ENCODE measurements at places on chromosomes 11 and 22.

DNA sequence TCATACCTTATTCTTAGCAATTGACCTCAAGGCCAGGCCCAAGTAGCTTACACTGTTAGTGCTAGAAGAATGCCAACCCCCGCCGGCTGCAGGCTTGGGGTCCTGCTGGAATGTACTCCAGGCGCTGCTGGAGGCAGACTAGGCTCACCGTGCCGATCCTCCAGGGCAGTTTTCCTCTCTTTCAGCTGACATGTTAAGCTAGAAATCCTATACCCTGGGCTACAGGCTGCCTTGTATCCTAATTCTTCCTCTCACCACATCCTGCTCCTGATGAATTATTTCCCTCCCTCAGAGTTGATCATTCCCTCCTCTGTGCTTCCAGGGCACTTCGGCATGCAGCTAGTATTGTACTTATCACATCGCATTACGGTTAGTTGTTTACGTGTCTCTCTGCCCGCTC, 3.4 kb downstream of the SPTBN2 start:
- no peak for DNase-seq

GRCh38 chr11:68002938-68003845, 705 bp downstream of the UNC93B1 start:
- DNase-seq = no peak

GRCh38 chr22:49066619-49067018, 761.1 kb downstream of the BRD1 start:
- DNase-seq = no peak

DNA sequence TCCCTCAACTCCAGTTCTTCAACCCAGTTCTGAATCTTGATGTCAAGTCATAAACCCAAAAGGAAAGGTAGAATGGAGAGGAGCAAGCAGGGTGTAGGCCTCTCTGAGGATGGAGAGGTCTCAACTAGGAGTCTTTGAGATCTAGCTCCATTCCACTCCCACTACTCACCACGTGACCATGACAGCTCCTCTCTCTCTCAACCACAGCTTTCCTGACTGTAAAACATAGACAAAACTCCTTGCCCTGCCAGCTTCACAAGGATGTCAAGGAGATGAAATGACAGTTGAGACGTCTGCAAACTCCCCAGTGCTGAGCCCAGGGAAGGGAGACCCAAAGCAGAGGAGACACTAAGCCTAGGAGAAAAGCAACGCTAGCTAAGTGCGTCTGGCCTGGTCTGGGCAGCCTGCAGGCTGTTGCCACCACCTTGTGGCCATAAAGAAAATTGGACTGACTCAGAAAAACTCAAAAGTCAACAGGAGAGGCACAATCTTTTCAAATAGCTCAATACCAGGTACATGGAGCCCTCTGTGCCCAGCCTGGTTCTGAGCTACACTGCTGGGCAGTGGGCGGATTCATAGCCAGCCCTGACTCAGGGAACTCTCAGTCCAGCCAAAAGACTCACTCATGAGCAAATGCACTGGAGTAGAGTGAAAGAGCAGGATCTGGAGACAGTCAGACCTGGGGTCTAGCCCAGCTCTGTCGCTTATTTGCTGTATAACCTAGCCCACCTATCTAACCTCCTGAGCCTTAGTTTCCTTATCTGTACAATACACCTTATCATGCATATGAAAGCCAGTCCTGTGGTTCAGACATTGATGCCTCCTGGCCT, 3.4 kb downstream of the CLPB start:
- no peak for DNase-seq

- no peak for DNase-seq
Observed at GRCh38 chr11:48110509-48110766, 106.2 kb upstream of the OR4B1 start.

- DNase-seq = no peak
Observed at GRCh38 chr22:48268771-48269552, 1506.5 kb downstream of the TBC1D22A start.

DNA sequence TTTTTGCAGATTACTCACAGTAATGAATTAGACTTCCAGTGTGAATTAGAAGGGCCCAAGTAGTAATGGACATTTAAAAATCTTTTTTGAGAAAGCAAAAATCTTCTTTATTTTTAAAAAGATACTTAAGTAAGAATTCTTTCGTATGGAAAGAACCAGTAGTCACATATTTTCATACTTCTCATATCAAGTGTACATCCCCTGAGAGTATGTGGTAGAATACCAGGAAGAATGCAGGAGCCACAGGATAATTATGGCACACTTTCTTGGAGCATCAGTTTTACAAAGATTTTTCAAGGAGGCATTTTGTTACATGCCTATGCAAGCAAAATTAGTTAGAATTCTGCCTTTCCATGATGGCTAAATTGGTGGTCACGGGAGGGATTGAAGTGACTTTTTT, 28.1 kb downstream of the POLD3 start:
- no peak for DNase-seq

GRCh38 chr22:44889255-44889878, 120.4 kb downstream of the PHF21B start:
- no peak for DNase-seq

- DNase-seq = no peak
Observed at GRCh38 chr11:68370211-68371111, 58.1 kb downstream of the LRP5 start.

DNA sequence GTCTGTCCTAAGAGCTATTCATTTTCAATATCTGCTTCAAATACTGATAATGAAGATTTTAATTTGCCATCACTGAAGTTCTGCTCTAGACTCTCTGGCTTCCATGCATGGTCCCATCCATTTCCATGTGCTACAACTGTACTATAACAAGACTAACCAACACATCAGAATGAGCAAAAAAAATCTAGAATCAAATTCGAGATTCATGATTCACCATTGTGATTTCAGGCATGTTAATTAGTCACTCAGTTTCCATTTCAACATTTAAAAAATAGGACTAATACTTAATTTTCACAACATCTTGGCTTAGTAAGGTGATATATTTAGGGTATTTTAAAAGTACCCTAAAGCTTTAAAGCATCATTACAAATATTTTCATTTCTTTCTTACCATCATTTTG, 22.8 kb downstream of the PICALM start:
- DNase-seq = no peak

DNA sequence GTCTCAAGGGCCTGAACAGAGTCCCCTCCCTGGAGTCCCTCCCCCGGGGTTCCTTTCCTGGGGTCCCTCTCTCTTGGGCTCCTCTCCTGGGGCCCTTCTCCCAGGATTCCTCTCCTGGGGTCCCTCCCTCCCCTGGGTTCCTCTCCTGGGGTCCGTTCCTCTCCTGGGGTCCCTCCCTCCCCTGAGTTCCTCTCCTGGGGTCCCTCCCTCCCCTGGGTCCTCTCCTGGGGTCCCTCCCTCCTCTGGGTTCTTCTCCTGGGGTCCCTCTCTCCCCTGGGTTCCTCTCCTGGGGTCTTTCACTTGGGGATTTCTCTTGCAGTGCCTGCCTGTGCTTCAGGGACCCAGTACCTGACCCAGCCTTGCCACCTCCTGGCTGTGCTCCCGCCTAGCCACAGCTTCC, 386.1 kb downstream of the TBC1D22A start:
- DNase-seq = no peak

DNA sequence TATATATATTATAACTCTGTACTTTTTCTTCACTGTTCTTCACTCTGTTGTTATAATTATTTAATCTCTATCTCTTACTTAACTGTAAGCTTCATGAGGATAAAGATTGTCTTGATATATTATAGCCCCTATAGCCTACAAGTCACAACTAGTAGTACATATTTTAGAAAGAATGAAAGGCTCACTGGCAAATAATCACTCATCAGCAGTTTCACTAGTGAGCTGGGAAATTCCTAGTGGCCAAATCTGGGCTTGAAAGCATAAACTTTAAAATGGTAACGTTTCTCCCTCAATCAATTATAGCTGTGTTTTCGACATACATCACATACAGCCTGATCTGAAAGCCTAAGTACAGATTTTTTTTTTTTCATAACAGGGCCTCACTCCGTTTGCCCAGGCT, 42.5 kb downstream of the CTSC start:
- no peak for DNase-seq

- DNase-seq = peak; percentile 74
Observed at GRCh38 chr11:105968021-105968697, 53.9 kb downstream of the MSANTD4 start.

GRCh38 chr11:72120930-72121329, 8.4 kb upstream of the ANAPC15 start:
- DNase-seq = no peak

DNA sequence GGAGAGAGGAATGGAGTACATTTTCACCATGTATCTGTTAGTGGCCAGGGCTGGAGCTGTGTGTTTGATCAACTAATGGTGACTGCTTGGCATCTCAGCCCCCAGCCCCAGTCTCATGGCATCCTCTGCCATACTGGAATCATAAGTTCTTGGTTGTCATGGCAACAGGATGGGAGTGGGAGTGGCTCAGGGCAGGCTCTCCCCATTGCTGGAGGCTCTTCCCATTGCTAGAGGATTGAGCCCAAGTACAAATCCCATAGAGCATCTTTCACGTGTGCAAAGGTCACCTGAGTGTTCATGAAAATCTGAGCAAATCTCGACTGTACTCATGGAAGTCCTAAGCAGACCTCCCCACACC, 14.9 kb downstream of the DNAJB13 start:
- DNase-seq = no peak

DNA sequence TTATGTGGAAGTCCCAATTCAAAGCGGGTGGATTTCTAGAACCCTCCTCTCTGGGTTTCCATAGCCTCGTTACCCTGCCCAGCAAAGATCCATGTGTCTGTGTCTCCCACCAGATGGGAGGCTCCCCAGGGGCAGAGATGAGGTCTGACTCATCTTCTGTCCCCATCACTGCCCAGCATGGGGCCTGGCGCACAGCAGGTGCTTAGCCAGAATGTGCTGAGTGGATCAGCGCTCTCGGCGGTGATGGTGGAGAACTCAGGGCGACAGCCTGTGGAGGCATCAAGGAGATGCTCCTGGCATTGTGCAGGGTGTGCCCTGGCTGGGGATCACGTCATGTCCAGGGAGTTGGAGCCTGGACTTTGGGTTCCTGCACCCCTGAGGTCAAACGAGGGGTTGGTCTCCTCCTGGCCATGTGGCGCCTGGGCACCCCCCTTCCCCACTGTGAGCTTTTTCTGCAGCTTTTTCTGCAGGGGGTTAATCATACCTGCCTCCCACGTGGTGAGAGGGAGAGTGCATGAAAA, 46.1 kb upstream of the RFPL3 start:
- DNase-seq = no peak

GRCh38 chr11:122115524-122116379, at the start of gene BLID:
Gene BLID (minus strand): TSS chr11:122116215. CDS start chr11:122115922, 293 bp downstream.
- no peak for DNase-seq

DNA sequence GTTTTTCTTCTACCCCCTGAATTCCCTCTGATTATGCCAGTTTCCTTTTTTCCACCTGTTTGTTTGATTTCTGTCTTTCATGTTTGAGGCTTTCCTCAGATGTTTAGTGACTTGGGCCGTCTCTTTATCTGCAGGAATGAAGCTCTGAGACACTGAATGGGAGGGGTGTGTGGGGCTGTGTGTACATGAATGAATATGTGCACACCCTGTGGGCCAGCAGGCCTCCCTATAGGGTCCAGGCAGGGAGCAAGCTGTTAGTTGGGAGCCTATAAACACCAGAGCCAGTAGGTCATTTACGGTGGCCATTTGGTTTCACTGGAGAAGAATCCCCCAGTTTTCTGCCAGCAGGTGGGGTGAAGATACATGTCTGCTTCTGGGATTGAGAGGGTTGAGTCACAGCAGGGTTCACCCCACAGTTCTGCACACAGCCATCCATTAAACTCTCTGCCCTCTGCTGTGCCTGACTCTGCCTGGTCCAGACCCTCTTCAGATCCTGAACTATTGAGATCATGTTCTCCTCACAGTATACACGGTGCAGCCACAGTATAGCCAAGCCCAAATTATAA, 34.8 kb downstream of the BARX2 start:
- DNase-seq = no peak

- DNase-seq = no peak
Observed at GRCh38 chr11:72758690-72759389, 6.6 kb upstream of the ARAP1 start.

GRCh38 chr11:104199053-104199452, 35.1 kb upstream of the PDGFD start:
- no peak for DNase-seq

DNA sequence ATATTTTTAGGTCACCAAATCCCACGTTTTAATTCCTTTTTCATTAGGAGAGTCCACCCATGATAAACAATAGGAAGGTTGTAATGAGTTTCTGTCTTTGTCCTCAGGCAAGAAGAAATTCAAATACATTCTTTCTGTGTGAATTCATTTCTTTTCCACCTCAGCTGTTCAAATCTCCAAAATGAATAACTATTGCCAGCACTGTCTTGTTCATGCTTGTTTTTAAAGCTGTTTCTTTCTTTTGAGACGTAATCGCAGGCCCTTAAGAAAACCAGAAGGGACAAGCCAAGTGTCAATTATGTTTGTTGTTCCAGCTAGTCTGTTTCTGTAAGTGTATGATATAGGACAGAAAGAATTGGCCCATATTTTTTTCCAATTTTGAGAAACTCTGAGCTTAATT, 20.2 kb downstream of the MMP27 start:
- DNase-seq = no peak

GRCh38 chr22:26690654-26691376, 33.4 kb downstream of the MIAT start:
- no peak for DNase-seq

- DNase-seq = no peak
Observed at GRCh38 chr11:30710221-30710620, 124.1 kb upstream of the MPPED2 start.

DNA sequence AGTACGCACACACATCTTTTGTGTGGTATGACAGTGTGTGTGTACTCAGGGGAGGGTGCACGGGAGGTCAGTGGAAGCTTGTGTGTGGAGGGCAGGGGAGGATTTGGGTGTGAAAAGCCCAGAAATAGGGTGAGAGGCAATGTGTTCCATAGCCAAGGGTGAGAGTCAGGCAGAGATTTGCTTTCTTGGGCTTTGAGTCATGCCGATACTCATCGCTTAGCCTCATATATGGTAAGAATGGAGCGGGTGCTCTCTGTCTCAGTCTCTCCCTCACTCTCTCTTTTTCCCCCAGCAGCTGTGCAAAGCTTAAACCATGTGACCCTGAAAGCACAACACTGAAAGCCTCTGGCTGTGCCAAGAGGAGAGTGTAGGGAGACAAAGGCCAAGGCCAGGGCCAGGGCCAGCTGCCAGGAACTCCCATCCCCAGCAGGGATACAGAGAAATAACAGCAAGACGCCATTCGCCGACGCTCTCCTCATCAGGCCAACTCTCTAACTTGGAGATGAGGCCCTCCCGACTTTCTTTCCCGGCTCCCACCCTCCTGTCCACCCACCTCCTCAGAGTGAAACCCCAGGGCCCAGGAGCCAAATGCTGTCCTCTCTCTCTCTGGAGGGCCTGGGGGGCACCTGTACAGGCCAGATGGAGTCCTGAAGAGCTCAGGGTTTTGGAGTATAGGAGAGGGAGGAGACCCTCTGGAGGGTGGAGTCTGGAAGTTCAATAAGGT, 20.3 kb upstream of the MICAL3 start:
- DNase-seq = no peak

GRCh38 chr11:299081-299891, at the start of gene IFITM5:
Gene IFITM5 (minus strand): TSS chr11:299526. CDS start chr11:299490, 36 bp downstream.
- DNase-seq = no peak

- DNase-seq = no peak
Observed at GRCh38 chr11:64858467-64859263, 14.2 kb upstream of the CDC42BPG start.
